ENCODE measurements at places on chromosomes 7 and 10. TPM values are rescaled to one million over a fixed set of nuclear protein-coding genes. Genes with fewer than 3 reads are reported as not detected.

Gene TIAL1
- polyA plus RNA-seq: 86.0 TPM

Gene RET
- 0.17 TPM for polyA plus RNA-seq

Gene FZD8
- 0.55 TPM for polyA plus RNA-seq

DNA sequence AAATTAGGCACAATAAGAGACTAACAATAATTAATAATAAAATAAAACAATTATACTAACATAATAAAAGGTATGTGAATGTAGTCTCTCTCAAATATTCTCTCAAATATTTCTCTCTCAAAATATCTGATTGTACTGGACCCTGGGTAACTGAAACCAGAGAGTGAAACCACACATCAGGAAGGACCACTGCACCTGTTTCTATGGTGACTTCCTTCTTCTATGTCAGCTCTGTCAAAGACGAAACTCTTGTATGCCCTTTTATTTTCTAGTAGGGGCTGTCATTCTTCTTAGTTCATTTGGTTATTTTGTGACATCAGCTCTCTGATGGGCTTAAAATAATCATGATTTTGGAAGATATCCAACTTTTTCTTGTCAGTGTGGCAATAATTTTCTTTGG lies 428.0 kb upstream of the TPK1 start:
- DNase-seq: no peak

- DNase-seq: no peak
Observed at GRCh38 chr10:129743738-129744133, 220.3 kb downstream of the EBF3 start.

- no peak for DNase-seq
Observed at GRCh38 chr7:21476429-21476828, 48.5 kb downstream of the SP4 start.

- no peak for DNase-seq
Observed at GRCh38 chr10:17241611-17242333, 13.7 kb downstream of the VIM start.

- no peak for DNase-seq
Observed at GRCh38 chr10:51983481-51983880, 284.1 kb upstream of the CSTF2T start.

GRCh38 chr7:122719010-122719578 lies 16.4 kb upstream of the RNF148 start:
- DNase-seq: no peak

GRCh38 chr7:155007947-155008346 lies 5.0 kb upstream of the PAXIP1 start:
- no peak for DNase-seq

DNA sequence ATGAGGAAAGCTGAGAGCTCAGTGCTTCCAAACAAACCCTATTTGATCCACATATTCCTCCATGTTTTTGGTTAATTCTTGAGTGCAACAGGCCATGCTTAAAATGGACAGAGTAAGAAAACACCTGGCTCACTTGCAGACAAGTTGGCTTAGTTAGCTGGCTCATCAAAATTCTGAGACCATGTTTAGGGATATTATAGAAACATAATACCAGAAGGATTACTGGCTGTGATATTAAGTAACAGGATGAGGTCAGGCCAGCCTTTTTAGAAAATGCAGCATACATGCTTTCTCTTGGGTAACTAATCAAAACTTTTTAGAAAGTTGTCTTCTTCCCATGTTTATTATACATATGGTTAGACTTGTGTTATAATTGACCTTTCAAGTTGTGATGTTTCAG lies 867.2 kb upstream of the LRRTM3 start:
- no peak for DNase-seq

- no peak for DNase-seq
Observed at GRCh38 chr10:44963772-44964633, 4.4 kb downstream of the RASSF4 start.

DNA sequence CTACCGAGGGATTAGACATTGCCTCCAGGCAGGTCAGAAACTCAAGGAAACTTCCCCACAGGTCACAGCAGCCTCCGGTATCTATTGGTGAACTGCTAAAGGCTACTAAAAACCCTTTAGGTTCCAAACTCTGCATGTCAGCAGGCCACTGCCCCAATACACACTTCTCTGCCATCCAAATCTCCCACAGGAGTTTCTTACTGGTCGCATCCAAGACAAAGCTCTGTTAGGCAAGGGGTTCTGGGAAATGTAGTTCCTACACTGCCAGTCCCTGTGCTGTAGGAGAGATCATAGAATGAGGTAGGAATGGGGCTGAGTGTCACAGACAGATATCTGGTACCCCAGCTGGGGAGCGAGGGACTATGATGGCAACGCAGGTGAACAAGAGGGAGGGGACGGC lies 757.0 kb upstream of the C7orf33 start:
- DNase-seq: no peak
